Suppressor macrophage treated with lipopolysaccharide for 4 hours (primary cell): ENCODE measurements at places on chromosomes 5 and 9.
A peak's percentile ranks its signal among the peaks of the same experiment; 100 is the strongest.

DNA sequence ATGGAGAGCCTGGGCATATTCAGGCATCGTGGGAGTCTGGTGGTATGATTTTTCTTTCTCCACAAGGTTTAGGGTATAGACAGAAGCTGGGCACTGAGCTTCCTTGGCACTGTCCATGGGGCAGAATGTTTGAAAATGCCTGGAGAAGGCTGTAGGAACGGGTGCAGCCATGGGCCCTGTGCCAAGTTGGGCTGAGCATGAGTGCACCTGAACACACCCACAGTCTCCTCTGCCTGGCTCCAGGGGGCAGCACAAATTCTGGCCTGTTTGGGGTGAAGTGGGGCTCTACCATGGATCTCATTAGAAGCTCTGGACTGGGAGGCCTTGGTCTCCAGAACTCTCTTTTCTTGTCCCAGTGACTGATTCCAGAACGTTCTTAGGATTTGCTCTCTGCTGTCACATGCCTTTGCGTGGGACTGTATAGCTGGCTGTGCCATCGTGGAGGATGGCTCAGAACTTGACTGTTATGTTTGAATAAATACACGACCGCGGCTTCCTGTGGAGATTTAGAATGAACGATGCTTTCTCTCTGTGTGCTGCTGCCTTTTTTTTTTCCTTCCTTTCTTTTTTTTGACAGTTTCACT lies 229.8 kb downstream of the FANCC start:
- no peak for DNase-seq

DNA sequence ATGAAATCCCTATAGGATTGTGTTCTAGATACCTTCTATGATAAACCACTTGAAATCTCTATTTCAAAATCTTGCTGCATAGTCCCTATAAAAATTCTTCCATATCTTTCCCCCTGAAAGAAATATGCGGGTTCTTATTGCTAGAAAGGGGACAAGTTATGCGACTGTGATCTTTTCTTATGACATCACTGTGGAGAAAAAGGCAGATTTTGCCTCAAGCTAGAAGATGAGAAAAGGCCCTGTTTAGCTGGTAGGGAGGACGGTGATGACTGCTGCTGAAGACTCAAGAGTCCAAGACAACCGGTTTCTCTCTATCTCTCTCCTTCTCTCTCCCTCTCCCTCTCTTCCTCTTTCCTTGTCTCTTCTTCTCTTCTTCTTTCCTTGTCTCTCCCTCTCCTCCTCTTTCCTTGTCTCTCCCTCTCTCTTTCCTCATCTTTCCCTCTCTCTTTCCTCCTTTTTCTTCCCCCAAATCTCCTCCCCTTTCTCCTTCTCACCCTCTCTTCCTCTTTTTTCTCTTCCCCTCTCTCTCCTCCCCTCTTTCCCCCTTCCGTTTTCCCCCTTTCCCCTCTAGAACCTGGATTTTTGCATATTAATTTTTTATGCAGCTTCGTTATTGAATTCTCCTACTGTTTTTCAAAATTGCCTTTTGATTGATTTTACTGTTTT lies 5.3 kb downstream of the OR2S2 start:
- DNase-seq = no peak

GRCh38 chr5:76689321-76690036 lies 26.4 kb upstream of the F2R start:
- DNase-seq = no peak

DNA sequence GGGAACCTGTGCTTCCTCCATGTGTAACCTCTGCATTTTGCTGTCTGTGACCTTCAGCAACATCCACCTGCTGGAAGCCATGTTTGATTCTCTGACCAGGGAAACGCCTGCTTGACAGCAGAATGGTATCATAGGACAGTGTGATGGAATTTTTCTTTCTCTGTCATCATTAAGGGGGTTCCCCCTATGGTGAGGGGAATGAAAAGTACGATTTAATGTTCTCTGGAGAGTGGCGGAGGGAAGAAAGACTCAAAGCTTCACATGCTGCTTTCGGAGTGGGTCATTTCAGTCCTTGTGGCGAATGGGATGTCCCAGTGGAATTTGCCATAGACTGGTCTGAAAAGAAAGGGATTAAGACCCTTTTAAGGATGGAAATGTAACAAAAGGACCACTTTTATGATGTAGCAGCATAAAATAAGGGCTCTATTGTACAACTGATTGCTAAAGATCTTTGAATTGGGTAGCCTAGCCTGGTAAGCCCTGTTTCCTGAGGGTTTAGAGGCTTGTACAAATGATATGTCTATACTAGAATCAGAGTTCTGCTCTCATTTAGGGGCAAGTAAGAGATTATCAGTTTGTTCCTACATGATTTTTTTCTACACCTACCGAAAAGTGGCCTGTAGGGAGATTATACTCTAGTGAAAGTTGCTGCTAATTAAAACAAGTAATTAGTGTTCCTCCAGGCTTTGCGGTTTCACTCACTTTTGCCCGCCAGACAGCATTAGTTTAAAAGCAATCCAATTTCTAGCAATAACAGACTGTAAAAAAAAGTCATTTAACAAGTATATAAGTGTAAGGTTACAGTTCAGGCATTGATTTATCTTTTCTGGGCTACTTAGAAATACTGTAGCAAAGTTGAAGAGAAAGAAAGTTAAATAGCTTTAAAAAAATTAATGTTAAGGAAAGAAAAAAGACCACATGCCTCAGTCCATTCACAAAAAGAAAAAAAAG lies 904.5 kb downstream of the NR2F1-AS1 start:
- DNase-seq = no peak

GRCh38 chr5:180020176-180020575 lies 51.4 kb downstream of the RNF130 start:
- DNase-seq = no peak

DNA sequence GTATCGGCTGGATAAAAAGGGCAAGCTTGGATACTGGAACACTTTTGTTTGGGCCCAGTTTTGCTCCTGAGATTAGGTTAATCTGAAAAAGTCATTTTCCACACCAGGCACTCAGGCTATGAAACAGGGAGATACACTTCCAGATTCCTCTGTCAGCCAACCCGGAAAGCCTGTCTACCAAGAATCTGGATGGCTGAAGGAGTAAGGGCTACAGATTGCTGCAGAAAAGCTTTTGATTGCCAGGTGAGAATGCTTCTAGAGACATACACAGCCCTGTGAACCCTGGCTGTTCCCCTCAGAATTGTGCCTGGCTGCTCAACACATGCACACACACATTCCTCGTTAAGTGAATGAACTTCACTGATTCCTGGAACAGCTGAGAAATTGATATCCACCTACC lies 114.4 kb downstream of the PSD2 start:
- no peak for DNase-seq

DNA sequence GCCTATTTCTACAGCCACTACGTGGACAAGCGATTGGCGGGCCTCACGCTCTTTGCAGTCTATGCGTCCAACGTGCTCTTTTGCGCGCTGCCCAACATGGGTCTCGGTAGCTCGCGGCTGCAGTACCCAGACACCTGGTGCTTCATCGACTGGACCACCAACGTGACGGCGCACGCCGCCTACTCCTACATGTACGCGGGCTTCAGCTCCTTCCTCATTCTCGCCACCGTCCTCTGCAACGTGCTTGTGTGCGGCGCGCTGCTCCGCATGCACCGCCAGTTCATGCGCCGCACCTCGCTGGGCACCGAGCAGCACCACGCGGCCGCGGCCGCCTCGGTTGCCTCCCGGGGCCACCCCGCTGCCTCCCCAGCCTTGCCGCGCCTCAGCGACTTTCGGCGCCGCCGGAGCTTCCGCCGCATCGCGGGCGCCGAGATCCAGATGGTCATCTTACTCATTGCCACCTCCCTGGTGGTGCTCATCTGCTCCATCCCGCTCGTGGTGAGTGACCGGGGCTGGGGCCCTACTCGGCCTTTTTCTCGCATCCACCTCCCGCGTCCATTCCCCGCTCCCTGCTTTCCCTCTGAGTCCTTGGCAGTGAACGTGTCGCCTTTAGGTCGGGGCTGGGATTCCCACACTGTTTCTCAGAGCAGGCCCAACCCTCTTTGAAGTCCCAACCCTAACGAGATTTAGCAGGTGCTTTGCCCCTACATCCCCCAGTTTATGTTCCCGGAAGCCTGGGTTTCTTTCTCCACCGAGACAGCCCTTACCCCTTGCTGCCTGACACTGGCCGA lies 1.8 kb downstream of the PTGER4 start:
- DNase-seq = peak; percentile 51

GRCh38 chr5:137201876-137202275 lies 297.2 kb downstream of the SPOCK1 start:
- no peak for DNase-seq

GRCh38 chr5:34026089-34026761 lies 16.8 kb downstream of the C1QTNF3 start:
- DNase-seq = no peak

DNA sequence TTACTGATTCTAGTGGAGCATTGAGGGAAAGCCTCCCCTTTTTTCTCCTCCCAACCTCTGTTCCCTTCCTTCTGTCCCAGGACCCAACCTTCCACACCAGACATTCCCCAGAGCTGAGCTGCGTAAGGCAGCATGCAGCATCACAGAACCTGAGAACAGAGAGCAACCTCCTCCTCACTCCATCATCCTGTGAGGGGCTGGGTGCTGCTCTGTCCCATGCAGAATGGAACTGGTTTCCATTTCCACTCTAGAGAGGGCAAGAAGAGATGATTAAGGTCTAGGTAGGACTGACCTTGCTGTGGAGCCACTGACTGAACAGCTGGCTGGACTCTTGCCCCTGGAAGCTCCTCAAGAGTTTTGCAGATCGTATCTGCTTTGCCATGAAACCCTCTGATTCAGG lies 30.1 kb upstream of the IL7R start:
- no peak for DNase-seq

- peak; percentile 55 for DNase-seq
Measured at GRCh38 chr9:16901590-16901989, 31.1 kb upstream of the BNC2 start.

GRCh38 chr5:106417163-106417562 lies 1253.6 kb downstream of the EFNA5 start:
- DNase-seq = no peak

GRCh38 chr5:74424162-74424868 lies 216.2 kb downstream of the ENC1 start:
- DNase-seq = no peak

GRCh38 chr9:75712700-75713099 lies 177.8 kb upstream of the PCSK5 start:
- no peak for DNase-seq

DNA sequence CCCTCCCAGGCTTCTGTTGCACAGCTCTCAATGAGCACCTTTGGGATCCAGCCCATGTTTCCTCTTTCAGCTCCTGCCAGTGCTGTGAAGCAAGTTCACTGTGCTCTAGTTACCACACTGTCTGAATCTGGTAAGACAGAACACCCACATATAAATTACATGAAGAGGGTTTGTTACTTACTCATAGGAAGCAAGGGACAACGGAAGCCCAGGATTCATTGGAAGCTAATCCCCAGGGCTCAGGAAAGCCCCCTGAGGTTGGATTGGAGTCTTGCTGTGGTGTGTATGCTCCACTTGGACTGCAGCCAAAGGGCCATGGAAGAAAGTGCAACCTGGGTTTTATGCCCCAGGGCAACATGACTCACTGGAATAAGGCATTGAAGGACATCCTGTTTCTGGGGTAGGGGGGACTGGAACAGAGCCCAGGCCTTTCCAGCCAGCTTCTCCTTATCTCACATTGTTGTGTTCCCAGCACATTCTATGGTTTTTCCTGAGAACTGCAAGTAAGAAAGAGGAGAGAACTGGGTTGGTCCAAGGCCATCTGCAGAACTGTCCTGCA lies 15.6 kb upstream of the CLK4 start:
- peak; percentile 35 for DNase-seq

GRCh38 chr9:134982311-134982710 lies 64.6 kb upstream of the FCN1 start:
- DNase-seq = no peak

GRCh38 chr9:130940693-130941576 lies 1.9 kb upstream of the FIBCD1 start:
- DNase-seq = peak; percentile 33

DNA sequence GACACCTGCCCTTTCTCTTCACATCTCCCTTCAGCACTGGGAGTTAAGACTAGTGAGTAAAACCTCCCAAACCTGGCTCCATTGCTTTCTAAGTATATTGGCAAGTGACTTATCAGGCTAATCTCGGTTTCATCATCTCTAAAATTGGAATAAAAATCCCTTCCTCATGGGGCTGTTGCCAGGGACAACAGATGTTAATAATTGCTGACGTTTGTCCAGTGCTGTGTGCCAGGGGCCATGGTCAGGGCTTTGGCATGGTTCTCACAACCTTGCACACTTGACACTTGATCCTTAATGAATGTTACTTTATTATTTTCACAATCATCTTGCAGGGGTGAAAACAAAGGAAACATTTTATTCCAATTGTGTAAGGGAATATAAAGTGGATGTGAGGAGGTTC lies 1262.0 kb upstream of the WWC1 start:
- DNase-seq = no peak

- DNase-seq = no peak
Measured at GRCh38 chr9:13163946-13164345, 115.5 kb downstream of the MPDZ start.

- DNase-seq = no peak
Measured at GRCh38 chr9:35357116-35357515, 132.8 kb upstream of the RUSC2 start.

GRCh38 chr9:38342096-38342495 lies 50.4 kb upstream of the ALDH1B1 start:
- DNase-seq = no peak

DNA sequence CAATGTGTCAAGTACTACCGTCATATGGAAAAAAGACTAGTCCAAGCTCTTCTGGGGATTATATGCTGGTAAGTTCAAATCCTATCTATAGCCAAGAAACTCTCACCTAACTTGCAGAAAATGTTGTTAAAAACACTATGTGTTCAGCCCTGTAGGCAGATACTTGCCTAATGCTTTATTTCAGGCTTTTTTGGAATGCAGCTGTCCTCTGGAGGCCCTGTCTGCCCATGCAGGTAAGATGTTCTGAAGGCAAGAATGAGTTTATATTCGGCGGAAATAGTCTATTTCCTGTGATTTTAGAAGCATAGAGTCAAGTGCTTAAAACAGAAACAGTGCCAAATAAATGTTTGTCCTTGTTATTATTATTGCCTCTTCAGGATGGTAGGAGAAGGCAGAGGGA lies 34.3 kb upstream of the PPP2R2B start:
- no peak for DNase-seq

DNA sequence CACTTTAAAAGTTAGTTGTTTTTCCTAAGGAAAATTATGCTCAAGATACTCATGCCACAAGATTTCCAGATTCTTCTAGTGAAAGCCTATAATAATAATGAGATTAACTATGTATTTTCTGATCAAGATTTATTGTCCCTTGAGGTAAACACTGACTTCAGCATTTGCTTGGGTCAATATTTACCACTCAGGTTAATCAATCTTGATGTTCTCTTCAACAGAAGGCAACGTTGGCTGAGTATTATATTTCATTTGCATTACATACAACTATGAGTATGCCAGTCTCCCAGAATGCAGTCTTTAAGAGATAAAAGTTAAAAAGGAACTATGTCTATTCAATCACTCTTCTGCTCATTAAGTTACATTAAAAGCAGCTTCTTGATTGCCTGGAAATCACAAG lies 115.6 kb downstream of the GPR21 start:
- DNase-seq = no peak

GRCh38 chr5:143653766-143654282 lies 158.1 kb upstream of the HMHB1 start:
- DNase-seq = no peak
